ENCODE measurements at places on chromosomes 2 and 18.

- DNase-seq = no peak
Measured at GRCh38 chr2:39289609-39290008, 45.8 kb upstream of the CDKL4 start.

- DNase-seq = no peak
Measured at GRCh38 chr2:235675678-235676535, 182.1 kb downstream of the AGAP1 start.

DNA sequence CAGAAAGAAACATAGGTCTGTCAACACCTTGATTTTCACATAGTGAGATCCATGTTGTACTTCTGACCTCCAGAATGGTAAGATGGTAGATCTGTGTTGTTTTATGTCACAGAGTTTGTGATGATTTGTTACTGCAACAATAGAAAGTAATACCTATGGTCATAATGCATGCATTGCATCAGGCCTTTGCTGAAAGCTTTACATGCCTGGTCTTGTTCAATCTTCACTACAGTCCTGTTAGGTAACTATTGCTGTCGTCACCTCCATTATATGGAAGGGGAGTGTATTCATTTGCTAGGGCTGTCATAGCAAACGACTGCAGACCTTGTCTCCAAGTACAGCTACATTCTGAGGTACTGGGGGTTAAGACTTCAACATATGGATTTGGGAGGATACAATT lies 243.5 kb downstream of the ANAPC1 start:
- DNase-seq = no peak

- no peak for DNase-seq
Measured at GRCh38 chr2:205011031-205011430, 465.8 kb downstream of the PARD3B start.

DNA sequence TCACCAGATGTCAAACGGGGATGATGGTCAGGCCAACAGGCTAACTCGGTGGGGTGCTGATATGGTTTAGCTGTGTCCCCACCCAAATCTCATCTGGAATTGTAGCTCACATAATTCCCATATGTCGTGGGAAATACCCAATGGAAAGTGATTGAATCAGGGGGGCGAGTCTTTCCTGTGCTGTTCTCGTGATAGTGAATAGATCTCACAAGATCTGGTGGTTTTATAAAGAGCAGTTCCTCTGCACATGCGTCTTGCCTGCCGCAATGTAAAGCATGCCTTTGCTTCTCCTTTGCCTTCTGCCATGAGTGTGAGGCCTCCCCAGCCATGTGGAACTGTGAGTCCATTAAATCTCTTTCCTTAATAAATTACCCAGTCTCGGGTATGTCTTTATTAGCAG lies 74.4 kb upstream of the YWHAQ start:
- DNase-seq = no peak

All from cortex of kidney (tissue), 1 donor.